MCF 10A (cell line): ENCODE measurements at places on chromosomes 5 and 9. TPM values are rescaled to one million over a fixed set of nuclear protein-coding genes. Genes with fewer than 3 reads are reported as not detected.

FBLL1 gene
- 0.42 TPM in 1 of 2 replicates, not detected in the other for total RNA-seq

PDGFRB gene
- 0.07 and 0.63 TPM in 2 replicates for total RNA-seq

FGF1 gene
- 0.34 and 0.65 TPM in 2 replicates for total RNA-seq

OBP2B gene
- not detected in 2 replicates for total RNA-seq

ARID3C gene
- total RNA-seq: not detected in 2 replicates

IL5 gene
- total RNA-seq: not detected in 2 replicates
